ENCODE measurements at places on chromosomes 7 and 10. TPM values are rescaled to one million over a fixed set of nuclear protein-coding genes. Genes with fewer than 3 reads are reported as not detected.
A peak's percentile ranks its signal among the peaks of the same experiment; 100 is the strongest.

ASAH2 gene
- not detected for total RNA-seq

IKZF1 gene
- not detected for total RNA-seq

ARID5B gene
- 60.6 TPM for total RNA-seq

SEC23IP gene
- total RNA-seq: 19.3 TPM

TFEC gene
- total RNA-seq: 0.51 TPM

SRGN gene
- 108 TPM for total RNA-seq

CALN1 gene
- total RNA-seq: not detected

CPXM2 gene
- total RNA-seq: 19.8 TPM

SVIL gene
- total RNA-seq: 6.6 TPM

GRM3 gene
- not detected for total RNA-seq

SLC26A5 gene
- total RNA-seq: not detected

DRGX gene
- not detected for total RNA-seq

GRCh38 chr10:85026878-85027467, 698.6 kb downstream of the CCSER2 start:
- no peaks in the 10 kb centered on the region for H3K4me1 ChIP-seq
- H3K36me3 ChIP-seq: no peaks in the 10 kb centered on the region
- no peak for DNase-seq
- no peaks in the 10 kb centered on the region for H3K27me3 ChIP-seq
- H3K27ac ChIP-seq: no peak overlapping the region

- H3K27ac ChIP-seq: no peak overlapping the region
- H3K4me3 ChIP-seq: no peak overlapping the region
- H3K27me3 ChIP-seq: no peaks in the 10 kb centered on the region
- DNase-seq: peak; percentile 17
- no peaks in the 10 kb centered on the region for H3K4me1 ChIP-seq
- H3K36me3 ChIP-seq: no peaks in the 10 kb centered on the region
Observed at GRCh38 chr7:121761399-121761798, 111.6 kb upstream of the PTPRZ1 start.

- H3K27me3 ChIP-seq: no peaks in the 10 kb centered on the region
- H3K27ac ChIP-seq: no peak overlapping the region
Observed at GRCh38 chr10:70162151-70162891, 8.0 kb downstream of the SAR1A start.

GRCh38 chr7:143437578-143437977, 5.7 kb upstream of the TAS2R60 start:
- no peaks in the 10 kb centered on the region for H3K36me3 ChIP-seq
- no peak overlapping the region for H3K27ac ChIP-seq
- H3K4me1 ChIP-seq: peaks cover 14% of the 10 kb centered on the region
- H3K27me3 ChIP-seq: no peaks in the 10 kb centered on the region
- no peak overlapping the region for H3K4me3 ChIP-seq

- H3K36me3 ChIP-seq: no peaks in the 10 kb centered on the region
- no peak overlapping the region for H3K27ac ChIP-seq
- DNase-seq: peak; percentile 85
- no peaks in the 10 kb centered on the region for H3K27me3 ChIP-seq
- H3K4me3 ChIP-seq: no peak overlapping the region
Observed at GRCh38 chr10:24374134-24374915, 165.4 kb downstream of the KIAA1217 start.

DNA sequence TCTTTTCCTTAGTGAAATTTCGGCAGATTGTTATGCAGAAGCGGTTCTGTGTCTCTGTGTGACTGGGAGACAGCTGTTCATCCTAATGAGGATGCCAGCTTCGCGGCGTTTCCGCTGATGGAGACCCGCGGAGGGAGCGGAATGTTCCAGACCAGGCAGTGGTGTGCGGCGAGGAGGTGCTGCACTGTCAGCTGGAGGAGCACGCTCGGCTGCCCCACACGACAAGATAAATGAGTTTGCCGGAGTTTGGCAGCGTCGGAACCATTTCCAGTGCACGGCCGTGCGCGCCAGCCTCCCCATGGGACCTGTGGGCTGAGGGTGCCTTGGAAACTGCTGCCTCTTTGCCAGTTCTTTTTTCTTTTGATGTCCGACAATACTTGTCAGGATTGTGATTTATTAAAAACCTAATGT, 64.6 kb downstream of the WDR37 start:
- no peak for DNase-seq
- no peaks in the 10 kb centered on the region for H3K4me1 ChIP-seq
- H3K36me3 ChIP-seq: peaks cover 33% of the 10 kb centered on the region
- H3K4me3 ChIP-seq: no peak overlapping the region
- no peak overlapping the region for H3K27ac ChIP-seq

DNA sequence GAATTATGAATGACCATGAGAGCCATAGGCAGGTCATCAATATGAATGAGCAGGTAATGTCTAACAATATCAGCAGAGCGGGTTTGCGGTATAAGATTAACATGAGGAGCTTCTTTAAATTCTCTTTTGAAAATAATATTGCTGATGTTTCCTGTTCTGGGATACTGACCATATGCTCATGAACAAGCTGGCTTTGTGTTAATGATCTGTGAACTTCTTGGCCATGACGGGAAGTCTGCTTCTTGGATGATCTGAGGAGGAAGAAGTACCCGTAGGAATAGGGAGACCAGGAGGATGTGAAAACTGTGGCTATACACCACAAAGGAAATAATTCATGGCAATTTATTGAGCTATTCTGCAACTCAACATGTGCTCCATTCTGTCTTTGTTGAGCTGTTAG, 38.6 kb downstream of the ITGA8 start:
- no peak overlapping the region for H3K27ac ChIP-seq
- no peaks in the 10 kb centered on the region for H3K4me1 ChIP-seq
- peaks cover 15% of the 10 kb centered on the region for H3K27me3 ChIP-seq
- no peak for DNase-seq
- no peaks in the 10 kb centered on the region for H3K36me3 ChIP-seq

DNA sequence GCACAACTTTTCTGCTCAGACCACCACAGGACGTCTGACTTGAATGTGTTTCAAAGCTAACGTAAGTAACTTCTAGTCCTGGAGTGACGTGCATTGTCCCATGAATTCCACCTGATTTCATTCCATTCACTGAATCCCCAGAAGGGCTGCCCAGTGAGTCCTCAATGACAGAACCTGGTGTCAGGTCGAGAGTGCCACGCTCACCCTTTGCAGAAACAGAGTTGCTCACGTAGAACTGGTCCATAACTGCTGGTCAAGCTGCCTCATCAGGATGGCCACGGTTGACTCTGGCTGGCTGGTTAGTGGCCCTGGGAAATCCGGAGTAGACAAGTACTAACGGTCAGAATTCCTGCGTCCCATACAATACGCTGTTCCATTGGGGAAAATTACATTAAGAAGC, 50.6 kb upstream of the UBE3C start:
- no peak overlapping the region for H3K4me3 ChIP-seq
- DNase-seq: no peak
- H3K36me3 ChIP-seq: no peaks in the 10 kb centered on the region
- peaks cover 16% of the 10 kb centered on the region for H3K27me3 ChIP-seq

DNA sequence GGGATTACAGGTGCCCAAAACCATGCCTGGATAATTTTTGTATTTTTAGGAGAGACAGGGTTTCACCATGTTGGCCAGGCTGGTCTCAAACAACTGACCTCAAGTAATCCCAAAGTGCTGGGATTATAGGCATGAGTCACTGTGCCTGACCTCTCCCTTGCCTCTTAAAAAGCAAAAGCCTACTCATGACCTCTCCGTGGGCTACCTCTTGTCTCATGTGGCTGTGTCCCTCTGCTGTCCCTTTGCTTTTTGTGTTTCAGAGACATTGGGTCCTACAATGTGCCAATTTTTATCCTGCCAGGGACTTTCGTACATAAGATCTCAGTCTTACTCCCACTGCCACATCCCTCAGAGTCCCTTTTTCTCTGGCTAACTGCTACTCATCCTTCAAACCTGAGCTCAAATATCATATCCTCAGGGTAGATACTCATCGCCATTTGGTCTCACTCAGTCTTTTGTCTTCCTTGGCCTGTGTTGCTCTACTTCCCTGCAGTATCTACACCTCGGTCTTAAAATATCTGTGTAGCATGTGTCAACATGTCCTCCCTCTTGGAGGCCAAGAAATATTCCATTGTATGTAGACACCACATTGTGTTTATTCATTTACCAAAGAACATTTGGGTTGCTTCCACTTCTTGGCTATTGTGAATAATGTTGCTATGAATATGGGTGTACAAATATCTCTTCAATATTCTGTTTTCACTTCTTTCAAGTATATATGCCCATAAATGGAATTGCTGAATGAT, 465.0 kb upstream of the KLF6 start:
- no peaks in the 10 kb centered on the region for H3K27me3 ChIP-seq
- H3K36me3 ChIP-seq: no peaks in the 10 kb centered on the region
- DNase-seq: peak; percentile 3
- peaks cover 55% of the 10 kb centered on the region for H3K4me1 ChIP-seq

DNA sequence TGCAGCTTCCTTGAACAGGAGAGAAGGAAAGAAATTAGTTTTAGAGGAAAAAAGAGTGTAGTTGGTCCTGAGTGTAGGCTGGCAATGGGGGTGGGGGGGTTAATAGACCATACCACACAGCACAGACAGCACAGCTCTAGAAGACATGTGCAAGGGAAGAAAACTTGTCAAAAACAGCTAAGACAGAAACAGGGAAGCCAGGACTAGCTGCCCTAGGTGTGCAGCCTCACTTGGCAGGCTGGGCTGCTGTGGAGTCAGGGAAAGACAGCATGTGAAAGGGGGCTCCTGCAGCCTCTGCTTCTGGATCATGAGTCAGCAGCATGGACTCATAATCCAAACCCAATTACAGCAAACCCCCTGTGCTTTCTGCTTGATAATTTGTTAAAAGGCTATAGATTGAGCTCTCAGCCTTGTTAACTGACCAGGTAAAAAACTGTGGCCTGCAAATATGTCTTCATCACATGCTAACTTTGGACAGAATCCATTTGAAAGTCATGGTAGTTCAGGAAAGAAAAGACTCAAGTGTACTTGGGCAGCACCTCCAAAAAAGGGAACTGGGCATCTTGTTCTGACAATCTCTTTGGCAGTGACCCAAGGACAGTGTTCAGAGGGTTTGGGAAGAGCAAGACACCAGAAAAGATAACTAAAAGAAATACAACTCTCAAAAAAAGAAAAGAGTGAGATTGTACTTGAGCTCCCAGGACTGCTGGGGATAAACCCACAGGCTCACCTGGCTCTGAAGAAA, 142.2 kb upstream of the VWC2 start:
- no peak for DNase-seq
- H3K27me3 ChIP-seq: no peaks in the 10 kb centered on the region
- H3K36me3 ChIP-seq: no peaks in the 10 kb centered on the region

DNA sequence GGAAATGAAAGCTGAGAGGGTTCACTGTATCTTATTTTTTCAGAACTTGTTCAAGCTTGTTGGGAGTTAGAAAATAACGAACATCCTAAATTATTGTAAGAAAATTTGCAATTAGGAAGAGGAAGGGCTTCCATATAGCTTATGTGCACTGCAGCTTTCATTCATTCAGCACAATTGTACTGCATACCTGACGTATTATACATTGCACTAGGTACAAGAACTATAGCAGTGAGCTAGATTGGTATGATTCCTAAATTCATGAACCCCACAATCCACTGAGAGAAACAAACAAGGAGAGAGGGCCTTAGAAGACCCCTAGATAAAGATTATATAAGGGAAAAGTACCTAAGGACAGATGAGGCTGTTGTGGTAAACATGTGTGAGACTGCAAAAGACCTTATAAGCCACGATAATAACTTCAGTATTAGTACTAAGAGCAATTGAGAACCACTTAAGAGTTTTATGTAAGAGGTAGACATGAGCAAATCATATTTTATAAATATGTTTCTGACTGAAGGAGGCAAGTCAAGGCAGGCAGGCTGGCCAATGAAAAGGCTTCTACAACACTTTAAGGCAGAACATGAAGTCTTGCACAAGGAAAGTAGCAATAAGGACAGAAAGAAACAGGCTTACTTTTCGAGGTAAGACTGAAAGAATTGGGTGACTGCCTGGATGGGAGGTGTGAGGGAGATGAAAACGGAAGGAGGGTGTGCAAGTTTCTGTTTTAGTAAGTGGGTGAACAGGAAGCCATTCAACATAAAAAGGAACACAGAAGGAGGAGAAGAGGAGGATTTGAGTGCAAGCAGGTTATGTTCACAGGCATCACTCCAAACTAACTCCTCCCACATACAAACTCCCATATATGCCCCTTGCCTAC, 77.9 kb upstream of the LRRN3 start:
- H3K27ac ChIP-seq: no peak overlapping the region
- H3K4me1 ChIP-seq: peaks cover 5% of the 10 kb centered on the region
- no peaks in the 10 kb centered on the region for H3K36me3 ChIP-seq
- no peak overlapping the region for H3K4me3 ChIP-seq

DNA sequence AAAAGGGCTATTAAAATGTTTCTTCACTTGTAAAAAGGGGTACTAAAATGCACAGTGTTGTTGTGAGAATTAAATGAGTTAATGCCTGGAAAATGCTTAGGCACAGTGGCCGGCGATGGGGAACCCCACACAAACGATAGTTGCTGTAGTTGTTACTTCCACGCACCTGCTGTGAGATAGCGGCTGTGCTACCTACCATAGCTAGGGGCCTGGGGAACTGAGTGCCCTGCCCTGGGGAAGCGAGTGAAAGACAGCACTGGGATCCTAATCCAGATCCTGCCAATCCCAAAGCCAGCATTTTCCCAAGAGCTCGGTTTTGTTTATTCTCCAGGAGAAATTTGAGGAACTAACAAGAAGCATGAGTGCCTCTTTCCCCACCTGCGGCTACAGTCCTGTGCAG, 27.8 kb downstream of the DDC start:
- H3K27ac ChIP-seq: no peak overlapping the region
- no peak overlapping the region for H3K4me3 ChIP-seq
- peaks cover 18% of the 10 kb centered on the region for H3K4me1 ChIP-seq
- H3K27me3 ChIP-seq: 0 out of 2 replicates have a peak, but pooled peaks cover 9% of the 10 kb centered on the region
- no peak for DNase-seq
- no peaks in the 10 kb centered on the region for H3K36me3 ChIP-seq

DNA sequence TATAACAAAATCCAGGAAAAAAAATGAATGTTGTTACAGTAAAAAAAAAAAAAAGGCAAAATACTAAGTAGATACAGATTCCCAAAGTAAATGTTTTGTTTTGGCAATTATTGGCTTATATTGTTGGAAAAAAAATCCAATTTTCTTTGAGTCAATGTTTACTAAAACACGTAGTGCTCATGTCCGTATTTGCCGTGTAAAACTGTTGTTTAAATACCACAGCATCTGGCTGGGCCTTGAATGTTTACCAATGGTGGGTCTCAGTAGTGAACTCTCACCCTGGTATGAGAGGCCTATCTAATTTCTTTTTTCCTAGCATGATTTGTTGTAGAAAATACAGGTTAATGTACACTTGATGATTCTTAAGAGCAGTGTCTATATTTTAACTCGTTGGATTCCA, 41.4 kb upstream of the SLC26A5 start:
- H3K27ac ChIP-seq: no peak overlapping the region
- no peaks in the 10 kb centered on the region for H3K36me3 ChIP-seq
- no peak overlapping the region for H3K4me3 ChIP-seq
- no peak for DNase-seq
- no peaks in the 10 kb centered on the region for H3K4me1 ChIP-seq

GRCh38 chr7:129865925-129866201, 86.9 kb downstream of the UBE2H start:
- peak overlapping the region; percentile 39 for H3K27ac ChIP-seq
- H3K27me3 ChIP-seq: no peaks in the 10 kb centered on the region

GRCh38 chr7:70492625-70493024, 639.3 kb upstream of the GALNT17 start:
- no peaks in the 10 kb centered on the region for H3K27me3 ChIP-seq
- no peaks in the 10 kb centered on the region for H3K36me3 ChIP-seq
- no peak overlapping the region for H3K4me3 ChIP-seq
- no peak for DNase-seq
- H3K4me1 ChIP-seq: no peaks in the 10 kb centered on the region
- H3K27ac ChIP-seq: no peak overlapping the region
